Stimulated activated CD8-positive, alpha-beta memory T cell treated with anti-CD3 and anti-CD28 coated beads, Interleukin-15, amount 100 ng/mL, for 24 hours (primary cell): ENCODE measurements at places on chromosomes 16 and 17.

DNA sequence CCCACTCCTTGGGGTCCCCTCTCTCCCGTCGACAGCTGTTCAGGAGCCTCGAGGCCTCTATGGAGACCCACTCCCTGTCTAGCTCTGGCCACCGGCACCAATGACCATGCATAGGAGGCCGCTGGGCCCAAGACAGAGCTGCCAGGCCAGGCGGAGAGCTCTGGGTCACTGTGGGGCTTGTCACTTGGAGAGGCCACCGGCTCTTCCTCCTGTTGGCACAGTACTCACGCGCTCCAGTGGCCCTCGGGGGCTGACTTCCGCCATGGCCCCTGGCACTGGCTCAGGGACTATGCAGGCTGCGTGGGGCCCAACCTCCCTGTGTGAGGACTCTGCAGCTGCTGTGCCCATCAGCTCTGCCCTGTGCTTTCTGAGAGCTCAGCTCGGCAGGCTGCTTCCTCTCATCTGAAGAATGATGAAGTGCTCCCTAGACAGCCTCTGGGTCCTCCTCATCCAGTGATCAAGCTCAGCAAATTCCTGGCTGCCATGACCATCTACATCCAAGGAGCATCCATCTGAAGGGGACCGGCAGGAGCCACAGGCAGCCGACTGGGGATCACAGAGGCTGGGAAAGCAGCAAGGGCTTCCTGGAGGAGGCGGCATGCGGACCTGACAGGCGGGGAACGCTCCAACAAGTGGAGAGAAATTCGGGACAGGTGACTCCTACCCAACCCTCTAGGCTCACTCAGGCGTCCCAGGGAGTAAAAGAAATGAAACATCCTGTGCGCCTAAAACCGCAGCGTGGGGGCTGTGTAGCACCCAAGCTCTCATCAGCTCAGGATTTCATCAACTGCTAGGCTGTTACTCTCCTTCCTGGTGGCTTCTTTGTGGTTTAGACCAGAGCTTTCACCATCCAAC is 16.8 kb downstream of the GALNS start:
- DNase-seq = no peak

DNA sequence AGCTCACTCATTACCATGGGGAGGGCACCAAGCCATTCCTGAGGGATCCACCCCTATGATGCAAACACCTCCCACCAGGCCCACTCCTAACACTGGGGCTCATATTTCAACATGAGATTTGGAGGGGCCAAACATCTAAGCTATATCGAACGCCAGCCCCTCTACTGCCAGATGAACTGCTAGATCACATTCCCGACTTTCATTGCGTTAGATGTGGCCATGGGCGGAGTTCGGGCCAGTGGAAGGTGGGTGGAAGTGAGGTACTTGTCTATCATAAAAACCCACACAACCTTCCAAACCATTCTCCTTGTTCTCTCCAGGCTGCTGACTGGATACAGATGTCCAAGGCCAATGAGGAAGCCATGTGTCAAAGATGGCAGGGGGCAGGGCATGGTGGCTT is 27.0 kb upstream of the ANKRD40CL start:
- no peak for DNase-seq

- DNase-seq = no peak
These were observed 6.3 kb upstream of the ERCC4 start for GRCh38 chr16:13913374-13914292.

- no peak for DNase-seq
These were observed 87.6 kb downstream of the SPACA3 start for GRCh38 chr17:33079201-33079600.
